ENCODE measurements at places on chromosomes 6 and 20.
A peak's percentile ranks its signal among the peaks of the same experiment; 100 is the strongest.

GRCh38 chr20:44644230-44644617, 7.3 kb downstream of the ADA start:
- H3K36me3 ChIP-seq, result no peaks in the 10 kb centered on the region
- no peaks in the 10 kb centered on the region for H3K27me3 ChIP-seq
- peaks cover 21% of the 10 kb centered on the region for H3K4me1 ChIP-seq
- no peak for DNase-seq

GRCh38 chr6:36370638-36371037, 16.8 kb downstream of the ETV7 start:
- no peak overlapping the region for H3K27ac ChIP-seq
- H3K36me3 ChIP-seq, result no peaks in the 10 kb centered on the region
- no peak for DNase-seq
- H3K4me3 ChIP-seq, result no peak overlapping the region

GRCh38 chr20:38217791-38218565, 42.6 kb downstream of the KIAA1755 start:
- H3K36me3 ChIP-seq, result no peaks in the 10 kb centered on the region
- H3K27ac ChIP-seq, result no peak overlapping the region
- no peak for DNase-seq

DNA sequence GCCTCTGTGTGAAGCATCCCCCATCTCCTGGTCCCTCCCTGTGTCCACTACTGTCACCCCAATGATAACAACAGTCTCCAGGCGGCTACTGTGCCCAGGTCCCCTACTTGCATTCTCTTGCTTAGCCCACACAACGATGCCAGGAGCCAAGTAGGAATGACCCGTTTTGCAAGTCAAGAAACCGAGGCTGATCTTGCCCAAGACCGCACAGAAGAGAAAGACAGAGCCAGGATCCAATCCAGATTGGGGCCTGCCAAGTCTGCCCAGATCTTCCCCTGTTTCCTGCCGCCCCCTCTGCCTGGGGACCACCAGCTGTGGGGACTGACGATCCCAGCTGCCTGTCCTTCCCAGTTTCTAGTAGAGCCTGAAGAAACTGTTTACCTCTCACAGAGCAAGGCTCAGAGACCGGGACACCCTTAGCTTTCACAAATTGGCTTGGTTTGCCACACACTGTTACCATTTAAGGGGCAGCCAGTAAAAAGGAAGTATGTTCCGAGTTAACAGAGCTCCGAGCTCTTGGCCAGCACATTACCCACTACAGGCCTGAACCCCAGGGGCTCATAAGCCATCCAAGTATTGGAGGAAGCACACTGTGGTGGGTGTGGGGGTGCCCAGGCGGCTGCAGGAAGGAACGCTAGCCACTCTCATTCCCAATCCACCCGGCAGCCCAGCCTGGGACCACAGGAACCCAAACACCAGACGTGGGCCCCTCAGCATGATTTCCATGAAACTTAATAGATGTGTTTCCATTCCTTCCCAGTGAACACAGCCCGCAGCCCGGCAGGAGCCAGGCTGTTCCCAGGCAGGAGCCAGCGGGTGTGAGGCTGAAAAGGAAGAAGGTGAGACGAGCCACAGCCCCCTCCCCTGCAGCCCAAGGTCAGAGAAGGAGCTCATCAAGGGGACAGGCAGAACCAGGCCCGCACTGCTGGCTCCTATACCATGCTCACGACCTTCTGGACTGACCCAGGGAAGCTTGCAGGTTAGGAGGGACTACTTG, 7.9 kb downstream of the KIAA1755 start:
- DNase-seq, result no peak
- no peak overlapping the region for H3K27ac ChIP-seq
- H3K27me3 ChIP-seq, result no peaks in the 10 kb centered on the region
- no peak overlapping the region for H3K4me3 ChIP-seq
- H3K4me1 ChIP-seq, result no peaks in the 10 kb centered on the region

DNA sequence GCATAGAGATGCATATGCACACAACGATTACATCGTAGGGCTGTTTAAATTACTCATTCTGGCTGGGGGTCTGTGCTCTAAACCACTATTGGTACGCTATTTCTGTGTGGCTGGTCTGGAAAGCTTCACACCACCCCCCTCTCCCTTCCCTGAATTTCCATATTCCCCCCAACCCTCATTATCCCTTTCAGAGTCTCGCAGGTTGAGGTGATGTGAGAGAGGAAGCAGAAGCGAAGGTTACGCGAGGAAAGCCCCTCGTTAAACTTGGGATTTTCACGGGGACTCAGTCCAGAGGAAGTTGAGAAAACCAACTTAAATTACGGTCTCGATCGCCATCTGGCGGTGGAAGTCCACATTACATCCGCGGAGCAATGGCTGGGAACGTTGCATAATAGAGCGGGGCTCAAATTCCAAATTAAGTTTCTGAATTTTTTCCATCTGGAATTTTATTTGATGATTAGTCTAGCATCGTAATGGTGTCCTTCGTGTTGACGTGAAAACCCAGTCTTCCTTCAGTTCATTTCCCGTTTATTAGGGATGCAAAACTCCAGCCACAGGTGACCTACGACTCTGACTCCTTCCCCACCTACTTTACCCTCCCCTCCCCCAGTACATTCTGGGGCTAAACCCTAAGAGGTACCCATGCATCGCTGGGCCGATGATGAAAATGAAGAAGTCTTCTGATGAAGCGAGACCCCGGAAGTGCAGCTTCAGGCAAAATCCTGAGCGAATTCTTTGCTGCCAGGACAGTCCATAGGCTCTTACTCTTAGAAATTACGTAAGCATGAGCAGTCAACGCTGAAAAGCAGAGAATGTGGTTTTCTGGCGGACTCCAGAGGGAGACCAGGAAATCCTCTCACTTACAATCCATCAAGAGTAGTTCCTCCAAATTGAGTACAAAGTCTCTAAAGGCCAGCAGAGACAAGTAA, 19.7 kb downstream of the HLA-DOB start:
- peak; percentile 81 for DNase-seq
- H3K27ac ChIP-seq, result no peak overlapping the region
- no peaks in the 10 kb centered on the region for H3K36me3 ChIP-seq
- H3K4me3 ChIP-seq, result peak overlapping the region; percentile 41

GRCh38 chr20:46946181-46946624, 51.6 kb downstream of the EYA2 start:
- DNase-seq, result no peak
- no peaks in the 10 kb centered on the region for H3K36me3 ChIP-seq
- no peak overlapping the region for H3K27ac ChIP-seq
- no peak overlapping the region for H3K4me3 ChIP-seq
- H3K27me3 ChIP-seq, result no peaks in the 10 kb centered on the region

DNA sequence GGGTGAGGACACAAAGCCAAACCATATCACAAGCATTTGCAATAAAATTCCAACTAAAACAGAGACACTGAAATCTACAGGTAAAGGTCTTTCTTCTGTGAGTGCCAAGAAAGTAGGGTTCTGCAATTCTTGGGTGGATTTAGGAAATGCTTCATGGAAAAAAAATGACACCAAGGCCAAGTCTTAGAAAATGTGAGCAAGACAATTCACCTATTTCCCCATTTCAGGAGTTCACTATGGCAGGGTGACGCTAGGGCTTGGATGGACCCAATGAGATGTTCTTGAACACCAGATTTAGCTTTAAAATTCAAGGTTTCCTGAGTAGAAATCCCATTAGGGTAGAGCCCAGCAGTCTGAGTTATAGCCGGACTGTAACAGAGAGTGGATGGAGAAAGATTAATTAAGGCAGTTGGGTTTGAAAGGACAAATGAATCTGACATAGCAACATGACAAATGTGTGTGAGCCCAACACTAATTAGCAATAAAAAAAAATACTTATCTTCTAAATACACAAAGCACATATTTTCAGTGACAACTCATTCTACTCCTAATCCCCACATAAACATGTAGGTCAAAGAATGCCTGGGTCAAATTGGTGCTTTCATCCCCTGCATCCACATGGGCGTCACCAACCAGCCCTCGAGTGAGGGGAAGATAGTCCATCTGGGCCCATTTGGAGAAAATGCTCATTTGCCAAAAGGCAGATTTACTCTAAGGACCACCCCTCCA, 180.4 kb upstream of the JARID2 start:
- H3K4me3 ChIP-seq, result no peak overlapping the region
- H3K27ac ChIP-seq, result no peak overlapping the region
- peaks cover 12% of the 10 kb centered on the region for H3K4me1 ChIP-seq
- no peaks in the 10 kb centered on the region for H3K27me3 ChIP-seq

- no peak overlapping the region for H3K4me3 ChIP-seq
- no peak for DNase-seq
- H3K36me3 ChIP-seq, result no peaks in the 10 kb centered on the region
- no peaks in the 10 kb centered on the region for H3K27me3 ChIP-seq
- H3K4me1 ChIP-seq, result no peaks in the 10 kb centered on the region
- H3K27ac ChIP-seq, result no peak overlapping the region
Observed at GRCh38 chr6:128763599-128764300, 119.2 kb upstream of the LAMA2 start.

DNA sequence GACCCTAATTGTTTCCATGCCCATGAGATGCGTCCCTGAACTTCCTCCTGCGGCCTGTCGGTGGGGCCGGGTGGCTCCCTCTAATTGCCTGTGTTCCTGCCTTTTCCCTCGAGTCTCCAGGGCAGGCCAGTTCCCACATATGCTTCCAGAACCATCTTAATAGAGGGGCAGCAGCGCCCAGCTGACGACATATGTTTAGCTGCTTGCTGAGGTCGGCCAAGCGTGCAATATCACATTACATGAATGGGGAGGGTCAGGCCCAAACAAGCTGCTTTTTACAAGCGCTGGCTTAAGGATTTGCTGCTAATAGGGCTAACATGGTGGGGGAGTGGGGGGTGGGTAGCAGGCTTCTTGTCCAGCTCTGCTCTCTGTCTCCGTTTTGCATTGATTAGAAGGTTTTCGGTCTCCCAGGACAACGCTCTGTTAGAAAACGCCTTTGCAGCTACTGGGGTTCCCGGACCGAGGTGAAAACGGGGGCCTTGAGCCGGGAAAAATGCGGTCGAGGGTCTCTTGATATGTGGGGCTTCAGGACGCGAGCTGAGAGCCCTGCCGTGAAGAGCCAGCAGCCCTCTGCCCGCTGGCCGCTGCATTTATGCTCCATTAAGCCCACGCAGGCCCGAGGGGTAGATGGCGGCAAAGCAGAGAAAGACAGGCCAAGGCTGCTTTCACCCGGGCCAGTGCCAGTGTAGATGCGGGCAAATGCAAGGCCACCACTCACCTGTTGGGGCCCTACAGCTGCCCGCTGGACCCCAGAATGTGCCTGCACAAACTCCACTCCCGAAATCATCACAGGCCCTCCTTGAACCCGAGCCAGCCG, 308.5 kb downstream of the BMP7 start:
- H3K4me3 ChIP-seq, result no peak overlapping the region
- H3K27ac ChIP-seq, result no peak overlapping the region
- no peaks in the 10 kb centered on the region for H3K4me1 ChIP-seq
- DNase-seq, result no peak
- H3K27me3 ChIP-seq, result peaks cover 2% of the 10 kb centered on the region

All from psoas muscle (tissue), 8 donors.